ENCODE measurements at places on chromosomes 5 and 9. TPM values are rescaled to one million over a fixed set of nuclear protein-coding genes. Genes with fewer than 3 reads are reported as not detected.

Gene PCDHB5
- total RNA-seq = 0.28 TPM

Gene CMYA5
- total RNA-seq = 0.09 TPM

Gene C9orf50
- not detected for total RNA-seq

Gene LCN15
- not detected for total RNA-seq

Gene RANBP3L
- not detected for total RNA-seq

Gene LRRC14B
- total RNA-seq = not detected

Gene SOHLH1
- not detected for total RNA-seq

Gene LRRTM2
- total RNA-seq = 0.20 TPM

Gene COL27A1
- total RNA-seq = 48.6 TPM

Gene PDLIM4
- 65.7 TPM for total RNA-seq

Gene SPINK13
- not detected for total RNA-seq

Gene HRH2
- total RNA-seq = not detected

Gene NUTM2G
- total RNA-seq = not detected

Gene ARID3C
- not detected for total RNA-seq

Gene UBQLN1
- total RNA-seq = 110 TPM

Gene SLCO4C1
- not detected for total RNA-seq

Gene FOXD4L6
- total RNA-seq = not detected

Gene SV2C
- total RNA-seq = 0.07 TPM

Gene INSL4
- not detected for total RNA-seq

Gene SLC6A18
- not detected for total RNA-seq

Gene ISOC1
- total RNA-seq = 20.7 TPM

Gene INSL6
- total RNA-seq = not detected

Gene CCNO
- total RNA-seq = 0.88 TPM

Gene PTGR1
- 79.1 TPM for total RNA-seq

Gene OR1J2
- not detected for total RNA-seq

Gene IL3
- not detected for total RNA-seq

Gene ANKRD31
- not detected for total RNA-seq

Gene TMED9
- 286 TPM for total RNA-seq

Gene NEUROG1
- total RNA-seq = not detected

Gene ABHD17B
- 16.7 TPM for total RNA-seq

Gene GPR150
- 0.31 TPM for total RNA-seq

Gene NIM1K
- total RNA-seq = not detected

Gene SIL1
- 47.6 TPM for total RNA-seq

Gene PPIC
- 26.5 TPM for total RNA-seq

Gene ACO1
- 56.9 TPM for total RNA-seq

Gene DELE1
- 105 TPM for total RNA-seq

Gene CDC26
- 36.9 TPM for total RNA-seq

Gene SEMA5A
- total RNA-seq = 0.04 TPM

Gene NR5A1
- not detected for total RNA-seq

Gene PCDHGA4
- 3.0 TPM for total RNA-seq

Gene SSBP2
- 9.6 TPM for total RNA-seq

Measured in endothelial cell of umbilical vein (primary cell).